Activated T-helper 1 cell treated with anti-CD3 and anti-CD28 coated beads, Interleukin-12 subunit alpha, Interleukin-12 subunit beta, Interleukin-2, Interleukin-4 antibody, amounts not matched to agents 30 ng/mL and 10 ng/mL and 1 ng/mL, durations not matched to agents 14 hours and 24 hours and 36 hours (primary cell): ENCODE measurements at places on chromosomes 6 and 20. TPM values are rescaled to one million over a fixed set of nuclear protein-coding genes. Genes with fewer than 3 reads are reported as not detected.

GRCh38 chr6:146543211-146543939 lies at the start of gene RAB32:
TSS of gene RAB32 (plus strand) at chr6:146543833. CDS start at chr6:146543872, 39 bp downstream.
- DNase-seq: peak; percentile 5
- peak within 1 kb of the TSS; percentile 68 for H3K27ac ChIP-seq
- no peaks in the 10 kb centered on the region for H3K36me3 ChIP-seq
- peaks cover 10% of the 10 kb centered on the region for H3K4me1 ChIP-seq
- H3K27me3 ChIP-seq: peaks cover 26% of the 10 kb centered on the region
- H3K4me3 ChIP-seq: peak within 1 kb of the TSS; percentile 86

DNA sequence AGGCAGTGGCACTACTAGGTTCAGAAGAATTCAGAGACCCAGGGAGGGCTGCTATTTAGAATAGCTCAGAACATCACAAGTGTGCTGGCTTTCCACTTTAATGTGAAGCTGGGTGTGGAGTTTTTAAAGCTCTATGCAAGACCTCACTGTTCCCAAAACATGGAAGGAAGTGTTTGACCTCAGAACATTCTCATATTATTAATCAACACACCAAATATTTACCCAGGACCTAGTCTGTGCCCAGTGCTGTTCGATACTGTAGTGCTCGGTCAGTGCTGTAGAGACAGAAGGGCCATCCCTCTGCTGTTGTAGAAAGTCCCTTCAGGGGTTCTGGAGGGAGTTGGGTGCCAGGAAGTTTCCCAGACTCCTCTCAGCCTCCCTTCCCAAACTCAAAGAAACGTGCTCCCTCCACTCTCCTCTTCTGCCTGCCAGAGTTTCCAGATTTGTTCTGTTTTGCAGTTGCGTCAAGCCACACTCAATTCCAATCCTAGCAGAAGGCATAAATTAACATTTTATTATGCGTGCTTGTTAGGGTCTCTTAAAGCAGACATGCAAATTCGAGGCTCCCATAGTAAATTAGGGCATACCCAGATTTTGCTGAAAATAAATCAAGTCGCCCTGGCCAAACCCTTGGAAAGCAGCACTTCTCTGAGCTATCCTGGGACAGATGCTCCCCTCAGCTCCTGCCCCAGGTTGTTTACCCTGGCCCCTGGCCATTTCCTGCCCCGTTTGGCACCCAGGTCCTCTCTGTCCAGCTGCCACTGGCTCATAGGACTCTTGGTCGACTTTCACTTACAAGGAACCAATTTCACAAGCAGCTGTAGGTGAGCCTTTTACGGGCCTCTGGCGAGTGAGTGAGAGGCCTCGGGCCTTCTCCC lies 248.6 kb downstream of the HIVEP2 start:
- H3K27me3 ChIP-seq: no peaks in the 10 kb centered on the region
- H3K4me3 ChIP-seq: no peak overlapping the region
- H3K27ac ChIP-seq: no peak overlapping the region

DNA sequence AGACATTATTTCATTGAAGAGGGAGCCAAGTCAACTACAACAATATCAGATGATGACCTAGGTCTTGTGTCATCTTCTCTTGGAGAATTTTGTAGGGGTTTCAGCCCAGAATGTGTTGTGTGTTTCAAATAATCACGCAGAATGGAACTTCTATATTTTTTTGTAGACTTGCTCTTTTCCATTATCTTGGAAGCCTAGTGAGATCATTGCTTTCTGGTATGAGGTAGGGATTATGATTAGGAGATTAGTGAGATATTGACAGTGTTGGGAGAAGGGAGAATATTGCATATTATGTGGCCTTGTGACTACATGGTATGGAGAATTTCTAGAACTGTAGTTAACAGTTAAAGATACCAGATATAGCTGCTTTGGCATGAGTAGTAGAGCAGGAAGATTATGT lies 423.6 kb upstream of the PLCB4 start:
- no peaks in the 10 kb centered on the region for H3K27me3 ChIP-seq
- DNase-seq: no peak
- H3K27ac ChIP-seq: no peak overlapping the region
- no peaks in the 10 kb centered on the region for H3K36me3 ChIP-seq
- H3K4me3 ChIP-seq: no peak overlapping the region
- no peaks in the 10 kb centered on the region for H3K4me1 ChIP-seq

DNA sequence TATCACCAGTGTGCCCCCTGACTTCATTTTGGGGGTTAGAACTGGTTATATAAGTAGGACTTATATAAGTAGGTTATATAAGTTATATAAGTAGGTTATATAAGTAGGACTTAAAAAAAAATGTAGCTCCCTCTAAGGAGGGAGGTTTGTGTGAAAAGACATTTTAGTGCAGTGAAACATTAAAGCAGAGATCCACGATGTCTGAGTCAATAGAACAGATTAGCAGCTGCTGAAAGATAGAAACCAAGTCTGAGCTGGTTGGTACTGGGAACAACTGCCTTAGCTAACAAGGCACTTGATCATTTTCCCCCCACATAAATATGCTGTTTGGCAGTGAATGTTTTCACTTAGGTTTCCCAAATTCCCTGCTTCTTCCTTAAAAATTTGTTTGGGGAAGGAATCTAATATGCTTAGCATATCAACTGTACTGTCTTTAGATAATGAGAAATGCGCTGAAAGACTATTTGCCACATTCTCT lies 2.1 kb upstream of the RPS12 start:
- DNase-seq: no peak
- H3K4me3 ChIP-seq: peak overlapping the region; percentile 89
- peaks cover 29% of the 10 kb centered on the region for H3K36me3 ChIP-seq
- peak overlapping the region; percentile 90 for H3K27ac ChIP-seq
- H3K27me3 ChIP-seq: peaks cover 25% of the 10 kb centered on the region

- no peak overlapping the region for H3K27ac ChIP-seq
- no peak for DNase-seq
- peaks cover 29% of the 10 kb centered on the region for H3K36me3 ChIP-seq
- peaks cover 89% of the 10 kb centered on the region for H3K4me1 ChIP-seq
- no peak overlapping the region for H3K4me3 ChIP-seq
Observed at GRCh38 chr6:42420741-42421140, 31.0 kb downstream of the TRERF1 start.

DNA sequence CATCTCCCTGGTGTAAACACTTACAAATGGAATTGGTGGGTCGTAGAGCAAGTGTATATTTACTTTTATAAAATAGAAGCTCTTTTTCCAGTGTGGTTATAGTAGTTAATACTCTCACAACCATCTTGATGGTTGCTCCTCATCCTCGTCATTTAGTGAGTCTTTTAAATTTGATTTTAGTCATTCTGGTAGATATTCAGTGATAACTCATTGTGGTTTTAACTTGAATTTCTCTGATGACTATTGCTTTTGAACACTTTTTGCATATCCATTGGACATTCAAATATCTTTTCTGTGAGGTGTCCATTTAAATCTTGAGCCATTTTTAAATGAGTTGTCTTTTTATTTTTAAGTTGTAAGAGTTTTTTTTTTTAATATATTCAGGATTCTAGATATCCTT lies 189.2 kb upstream of the PHACTR1 start:
- H3K4me3 ChIP-seq: no peak overlapping the region
- peaks cover 2% of the 10 kb centered on the region for H3K27me3 ChIP-seq
- H3K36me3 ChIP-seq: no peaks in the 10 kb centered on the region
- no peak for DNase-seq
- H3K27ac ChIP-seq: no peak overlapping the region
- H3K4me1 ChIP-seq: peaks cover 5% of the 10 kb centered on the region

DNA sequence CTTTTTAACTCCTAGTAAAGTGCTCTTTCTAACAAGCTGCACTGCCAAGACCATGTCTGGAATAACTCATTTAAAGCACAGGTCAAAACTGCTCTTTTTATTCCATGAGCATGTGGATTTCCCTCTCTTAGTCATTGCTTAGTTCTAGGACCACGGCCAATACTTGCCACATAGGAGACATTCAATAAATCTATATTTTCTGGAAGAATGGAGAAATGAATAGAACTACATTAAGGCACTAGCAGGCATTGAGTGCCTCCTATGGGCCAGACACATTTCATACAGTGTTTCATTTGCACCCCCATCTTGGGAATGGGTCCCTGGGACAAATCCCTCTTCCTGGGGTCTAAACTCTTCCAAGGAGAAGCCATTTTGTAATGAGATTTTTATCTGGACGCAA lies 552.8 kb upstream of the CITED2 start:
- H3K4me3 ChIP-seq: no peak overlapping the region
- no peaks in the 10 kb centered on the region for H3K4me1 ChIP-seq
- no peaks in the 10 kb centered on the region for H3K36me3 ChIP-seq
- peaks cover 2% of the 10 kb centered on the region for H3K27me3 ChIP-seq

GRCh38 chr6:148836751-148837150 lies 89.9 kb downstream of the UST start:
- H3K27me3 ChIP-seq: peaks cover 18% of the 10 kb centered on the region
- H3K36me3 ChIP-seq: no peaks in the 10 kb centered on the region
- H3K27ac ChIP-seq: no peak overlapping the region
- peaks cover 8% of the 10 kb centered on the region for H3K4me1 ChIP-seq
- no peak for DNase-seq
- no peak overlapping the region for H3K4me3 ChIP-seq

GRCh38 chr6:82397962-82398692 lies 34.5 kb downstream of the TPBG start:
- no peak overlapping the region for H3K4me3 ChIP-seq
- H3K36me3 ChIP-seq: no peaks in the 10 kb centered on the region
- H3K27me3 ChIP-seq: peaks cover 2% of the 10 kb centered on the region
- H3K27ac ChIP-seq: no peak overlapping the region

- H3K36me3 ChIP-seq: no peaks in the 10 kb centered on the region
- peaks cover under 1% of the 10 kb centered on the region for H3K4me1 ChIP-seq
- no peaks in the 10 kb centered on the region for H3K27me3 ChIP-seq
- H3K4me3 ChIP-seq: no peak overlapping the region
- no peak overlapping the region for H3K27ac ChIP-seq
- no peak for DNase-seq
Observed at GRCh38 chr20:8524101-8525016, 392.3 kb downstream of the PLCB1 start.

GRCh38 chr6:93848031-93848742 lies 428.8 kb upstream of the EPHA7 start:
- no peak for DNase-seq
- no peaks in the 10 kb centered on the region for H3K27me3 ChIP-seq
- H3K4me1 ChIP-seq: no peaks in the 10 kb centered on the region
- no peaks in the 10 kb centered on the region for H3K36me3 ChIP-seq

DNA sequence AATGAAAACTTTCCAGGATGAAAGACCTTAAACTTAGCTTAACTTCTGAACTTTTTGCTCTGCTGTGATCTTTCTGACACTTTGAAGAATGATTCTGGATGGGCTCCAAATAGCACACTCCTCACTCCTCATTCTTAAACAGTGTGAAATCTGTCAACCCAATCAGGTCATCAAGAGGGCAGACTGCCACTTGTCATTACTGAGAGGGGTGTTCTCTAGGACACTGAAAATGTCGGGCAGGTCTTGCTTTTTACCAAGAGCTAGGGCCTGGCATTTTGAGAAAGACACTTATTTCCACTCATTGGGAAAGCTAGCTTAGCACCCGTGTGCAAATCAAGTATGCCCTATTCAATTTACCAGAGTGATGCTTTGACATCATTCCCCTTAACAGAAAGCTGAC lies 122.2 kb downstream of the MTFR2 start:
- no peak overlapping the region for H3K4me3 ChIP-seq
- H3K4me1 ChIP-seq: no peaks in the 10 kb centered on the region
- DNase-seq: no peak
- H3K27me3 ChIP-seq: no peaks in the 10 kb centered on the region
- no peaks in the 10 kb centered on the region for H3K36me3 ChIP-seq

GRCh38 chr6:160427312-160428068 lies 79.3 kb downstream of the SLC22A3 start:
- DNase-seq: no peak
- peaks cover 16% of the 10 kb centered on the region for H3K27me3 ChIP-seq
- H3K27ac ChIP-seq: no peak overlapping the region
- H3K4me1 ChIP-seq: peaks cover 9% of the 10 kb centered on the region
- H3K36me3 ChIP-seq: no peaks in the 10 kb centered on the region

- H3K36me3 ChIP-seq: no peaks in the 10 kb centered on the region
- no peak for DNase-seq
- H3K4me3 ChIP-seq: no peak overlapping the region
- H3K4me1 ChIP-seq: no peaks in the 10 kb centered on the region
- no peak overlapping the region for H3K27ac ChIP-seq
Observed at GRCh38 chr20:57215826-57216471, 50.5 kb downstream of the BMP7 start.

DNA sequence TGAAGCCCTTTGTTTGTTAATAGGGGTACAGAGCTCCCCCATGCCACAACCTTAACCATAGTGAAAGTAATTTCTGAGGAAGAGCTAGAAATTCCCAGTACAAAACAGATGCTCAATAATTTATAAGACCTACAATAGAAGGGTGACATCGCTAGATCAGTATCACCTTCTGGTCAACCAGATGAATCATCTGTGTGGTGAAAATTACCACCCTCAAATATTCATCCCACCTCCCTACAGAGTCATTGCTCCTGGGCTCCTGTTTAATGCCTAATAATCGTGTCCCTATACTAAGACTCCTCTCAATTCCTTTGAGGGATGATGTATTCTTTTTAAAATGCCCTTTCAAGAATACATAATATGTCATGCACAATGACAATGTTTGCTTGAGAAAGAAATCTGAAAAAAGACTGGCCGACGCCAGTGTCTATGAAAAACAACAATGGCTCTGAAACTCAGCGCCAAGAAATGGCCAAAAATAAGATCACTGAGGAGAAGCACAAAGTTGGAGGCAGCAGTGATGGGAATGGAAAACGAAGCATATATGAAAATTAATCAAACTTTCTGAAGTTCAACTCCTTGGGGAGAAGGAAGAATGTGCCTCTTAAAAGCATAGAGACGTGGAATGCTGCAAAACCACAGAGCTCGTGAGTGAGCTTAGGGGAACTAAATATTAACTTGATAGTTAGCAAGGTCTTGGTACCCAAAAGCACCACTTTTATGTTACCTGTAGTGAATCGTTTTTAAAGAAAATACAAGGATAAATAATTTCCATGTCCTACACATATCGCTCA lies 11.0 kb upstream of the ADGRF5 start:
- H3K27me3 ChIP-seq: no peaks in the 10 kb centered on the region
- no peak overlapping the region for H3K27ac ChIP-seq
- DNase-seq: no peak
- H3K4me3 ChIP-seq: no peak overlapping the region
- H3K36me3 ChIP-seq: no peaks in the 10 kb centered on the region

DNA sequence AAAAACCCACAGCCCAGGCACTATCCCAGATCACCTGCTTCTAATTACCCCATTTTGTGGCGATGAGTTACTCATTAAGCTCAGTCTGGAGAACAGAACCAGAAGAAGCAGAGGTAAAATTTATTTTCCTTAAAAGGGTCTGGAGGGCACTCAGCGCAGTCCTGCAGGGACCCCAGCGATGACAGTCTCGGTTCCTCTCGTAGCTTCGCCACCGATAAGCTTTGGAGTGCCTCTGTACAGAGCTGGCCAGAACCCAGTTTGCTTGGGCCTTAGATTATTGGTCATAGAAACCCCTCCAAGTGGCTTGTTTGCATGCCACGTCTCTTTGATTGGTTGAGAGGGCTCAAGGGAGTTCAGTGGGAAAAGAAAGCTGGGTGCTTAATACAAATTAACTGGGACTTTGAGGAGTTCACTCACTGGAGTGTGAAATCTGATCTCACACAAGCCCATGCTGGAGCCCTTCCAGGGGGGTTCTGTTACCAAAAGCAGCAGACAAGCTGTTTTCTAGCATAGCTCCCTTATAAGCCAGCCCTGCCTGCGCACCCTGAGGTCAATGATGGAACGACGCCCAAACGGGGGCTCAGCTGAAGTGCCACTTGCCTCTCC lies 158.5 kb upstream of the ARID1B start:
- H3K4me3 ChIP-seq: no peak overlapping the region
- H3K36me3 ChIP-seq: no peaks in the 10 kb centered on the region
- no peaks in the 10 kb centered on the region for H3K4me1 ChIP-seq
- peaks cover 7% of the 10 kb centered on the region for H3K27me3 ChIP-seq

The MAP7 gene
- 1.7 and 2.3 TPM in 2 replicates for total RNA-seq

The RNF217 gene
- 1.8 and 2.3 TPM in 2 replicates for total RNA-seq

The SLC17A1 gene
- total RNA-seq: not detected in 2 replicates

The MOXD1 gene
- total RNA-seq: 0.27 and 0.29 TPM in 2 replicates

The SLC25A27 gene
- not detected in 2 replicates for total RNA-seq

The RIPOR3 gene
- total RNA-seq: not detected in 2 replicates

The ETV7 gene
- total RNA-seq: 0.47 and 0.88 TPM in 2 replicates

The KPNA5 gene
- 6.1 and 7.6 TPM in 2 replicates for total RNA-seq
